ENCODE measurements at places on chromosomes 6 and 20.

- DNase-seq: no peak
Measured at GRCh38 chr6:40377173-40377806, 209.9 kb downstream of the LRFN2 start.

- peak; percentile 82 for DNase-seq
Measured at GRCh38 chr6:132456700-132457143, 55.4 kb upstream of the MOXD1 start.

DNA sequence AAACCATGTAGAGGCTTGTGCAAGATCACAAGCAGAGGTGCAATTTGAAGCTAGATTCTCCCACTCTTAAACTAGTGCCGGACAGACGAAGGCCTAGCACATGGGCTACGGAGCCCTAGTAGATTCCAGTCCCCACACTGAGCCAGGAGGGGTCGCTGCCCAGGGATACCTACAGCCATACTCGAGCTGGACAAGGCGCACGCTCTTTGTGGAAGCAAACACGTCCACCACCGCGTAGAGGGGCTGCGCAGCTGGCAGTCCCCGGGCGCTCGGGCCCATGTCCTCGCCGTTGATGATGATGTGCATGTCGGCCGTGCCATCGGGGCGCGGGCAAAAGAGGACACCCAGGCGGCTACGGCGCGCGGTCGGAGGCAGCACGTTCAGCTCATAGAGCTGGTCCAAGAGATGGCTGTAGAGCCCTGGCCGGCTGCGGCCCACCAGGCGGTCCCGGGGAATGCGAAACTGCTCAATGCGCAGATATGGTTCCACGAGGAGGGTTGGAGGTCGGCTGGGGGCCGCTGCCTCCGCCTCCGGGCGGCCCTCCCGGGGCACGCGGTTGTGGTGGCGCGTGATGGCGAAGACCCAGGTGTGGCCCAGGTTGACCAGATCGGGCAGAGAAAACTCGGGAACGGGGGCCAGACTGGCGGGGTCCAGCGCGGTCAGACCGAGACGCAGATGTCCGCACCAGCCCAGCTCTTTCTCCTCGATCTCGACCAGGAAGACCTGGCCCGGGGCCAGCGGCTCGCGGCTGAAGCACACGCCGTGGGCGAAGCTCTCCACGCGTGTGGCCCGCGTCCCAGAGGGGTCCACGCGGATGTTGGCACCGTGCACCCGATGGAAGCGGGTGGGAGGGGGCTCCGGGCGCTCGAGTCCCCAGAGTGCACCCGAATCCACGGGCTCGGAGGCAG, 677 bp downstream of the NEURL2 start:
- peak; percentile 92 for DNase-seq

- no peak for DNase-seq
Measured at GRCh38 chr6:109772883-109773431, 81.9 kb downstream of the FIG4 start.

DNA sequence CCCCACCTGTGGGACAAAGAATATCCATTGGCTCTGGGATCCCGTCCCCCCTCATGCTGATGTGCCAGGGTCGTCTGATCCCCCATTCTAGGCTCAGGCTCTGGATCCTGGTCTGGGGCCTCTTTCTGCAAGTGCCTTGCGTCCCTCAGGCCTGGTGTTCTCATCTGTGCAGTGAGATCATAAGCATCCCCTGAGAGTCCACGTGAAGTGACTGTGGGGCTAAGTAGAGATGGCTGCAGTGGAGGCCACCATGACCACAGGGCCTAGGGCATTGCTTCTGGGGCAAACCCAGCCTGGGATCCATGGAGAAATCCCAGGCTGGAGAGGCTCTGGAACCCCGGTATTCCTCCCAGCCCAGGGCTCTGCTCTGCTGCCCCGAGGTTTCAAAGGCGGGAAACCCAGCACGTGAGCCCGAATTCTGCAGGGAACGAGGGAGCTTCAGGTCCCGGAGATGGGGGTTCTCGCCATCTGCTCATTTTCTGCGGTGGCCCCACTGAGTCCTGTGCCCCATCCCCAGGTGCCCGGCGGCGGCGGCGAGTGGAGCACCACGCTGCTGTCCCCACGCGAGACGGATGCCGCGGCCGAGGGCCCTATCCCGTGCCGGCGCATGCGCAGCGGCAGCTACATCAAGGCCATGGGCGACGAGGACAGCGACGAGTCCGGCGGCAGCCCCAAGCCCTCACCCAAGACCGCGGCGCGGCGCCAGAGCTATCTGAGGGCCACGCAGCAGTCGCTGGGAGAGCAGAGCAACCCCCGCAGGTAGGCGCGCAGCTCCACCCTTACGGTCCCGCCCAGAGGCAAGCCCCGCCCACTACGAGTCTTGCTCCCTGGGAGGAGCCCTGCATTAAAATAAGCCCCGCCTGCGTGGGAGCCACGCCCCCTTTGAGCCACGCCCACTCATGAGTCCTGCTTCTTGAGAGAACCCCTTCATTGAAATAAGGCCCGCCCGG, 105.5 kb upstream of the MYL9 start:
- DNase-seq: peak; percentile 45

DNA sequence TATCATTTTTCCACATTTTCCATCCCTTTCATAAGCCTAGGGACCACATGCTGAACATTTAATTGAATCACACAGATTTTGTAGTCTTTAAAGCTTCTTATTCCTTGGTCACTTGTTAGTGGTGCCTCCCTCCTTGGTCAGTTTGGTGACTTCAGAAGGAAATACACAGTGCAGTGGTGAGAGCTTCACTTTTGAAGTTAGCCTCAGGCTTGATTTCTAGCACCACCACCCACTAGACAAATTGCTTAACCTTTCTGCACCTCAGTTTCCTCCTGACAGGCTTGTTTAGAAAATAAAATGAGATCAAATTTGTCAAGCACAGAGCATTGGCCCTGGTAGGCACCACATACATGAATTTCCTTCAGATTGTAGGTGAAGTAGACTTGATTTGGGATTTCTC, 91.7 kb downstream of the FOXO3 start:
- DNase-seq: no peak

DNA sequence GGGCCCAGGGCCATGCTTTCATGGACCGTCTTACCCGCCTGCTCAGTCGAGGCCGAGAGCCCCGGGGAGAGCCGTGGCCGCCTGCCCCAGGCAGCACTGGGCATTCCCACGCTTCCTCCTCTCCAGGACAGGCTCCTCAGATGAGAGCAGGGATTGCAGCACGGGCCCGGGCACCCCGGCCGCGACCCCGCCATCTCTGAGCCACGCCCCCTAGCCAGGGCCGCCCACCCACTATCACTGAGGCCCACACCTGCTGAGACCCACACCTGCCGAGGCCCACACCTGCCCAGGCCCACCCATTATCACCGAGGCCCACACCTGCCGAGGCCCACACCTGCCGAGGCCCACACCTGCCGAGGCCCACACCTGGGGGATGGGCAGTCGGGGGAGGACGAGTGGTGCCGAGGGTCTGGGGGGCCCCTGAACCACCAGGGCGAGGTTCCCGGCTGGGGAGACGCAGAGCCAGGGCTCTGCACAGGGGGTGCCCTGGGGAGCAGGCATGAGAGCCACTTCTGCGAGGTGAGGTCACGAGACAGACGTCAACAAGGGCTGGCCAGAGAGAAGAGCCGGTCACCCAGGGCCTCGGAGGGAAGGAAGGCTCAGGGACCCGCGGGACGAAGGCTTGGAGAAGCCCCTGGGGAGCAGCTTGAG, 235.6 kb downstream of the ERMARD start:
- DNase-seq: no peak

DNA sequence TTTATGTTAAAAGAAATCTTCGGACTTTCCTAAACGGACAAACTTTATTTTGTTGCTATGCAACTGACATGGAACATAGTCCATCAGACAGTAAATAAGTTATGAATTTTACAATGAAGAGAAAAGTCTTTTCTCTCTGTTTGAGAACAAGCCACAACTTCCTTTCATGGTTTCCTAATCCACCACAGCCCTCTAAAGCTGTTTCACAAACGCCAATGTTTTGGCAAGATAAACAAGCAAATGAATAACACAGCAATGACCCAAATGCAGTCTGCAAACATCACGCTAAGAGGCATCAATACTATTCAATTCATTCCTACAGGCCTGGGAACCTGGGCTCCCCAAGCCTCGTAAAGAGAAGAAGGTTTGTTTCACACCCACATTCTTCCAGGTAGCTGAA, 60.4 kb downstream of the HAO1 start:
- peak; percentile 17 for DNase-seq

DNA sequence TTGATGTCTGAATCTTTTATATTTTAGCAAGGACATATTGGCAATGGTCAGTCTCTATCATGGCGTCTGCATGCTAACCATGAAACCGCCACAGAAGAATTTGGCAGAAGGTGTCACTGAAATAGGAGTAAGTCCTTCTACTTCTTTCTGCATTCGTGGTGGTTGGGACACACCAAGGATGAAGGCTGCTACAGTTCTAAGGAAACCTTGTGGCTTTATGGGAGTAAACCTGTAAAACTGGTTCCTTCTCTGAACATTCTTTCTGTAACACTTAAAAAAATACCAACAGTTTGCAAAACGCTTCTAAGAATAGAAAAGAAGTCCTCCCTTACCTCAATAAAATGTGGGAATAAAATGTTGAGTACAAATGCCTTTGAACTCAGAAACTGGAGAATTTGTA, 195.3 kb downstream of the SLC24A3 start:
- peak; percentile 35 for DNase-seq

- no peak for DNase-seq
Measured at GRCh38 chr20:20102163-20102562, 49.8 kb downstream of the CFAP61 start.

- DNase-seq: peak; percentile 21
Measured at GRCh38 chr6:32825966-32826365, 9.2 kb upstream of the HLA-DOB start.

- DNase-seq: no peak
Measured at GRCh38 chr20:39298121-39298520, 336.0 kb downstream of the DHX35 start.

DNA sequence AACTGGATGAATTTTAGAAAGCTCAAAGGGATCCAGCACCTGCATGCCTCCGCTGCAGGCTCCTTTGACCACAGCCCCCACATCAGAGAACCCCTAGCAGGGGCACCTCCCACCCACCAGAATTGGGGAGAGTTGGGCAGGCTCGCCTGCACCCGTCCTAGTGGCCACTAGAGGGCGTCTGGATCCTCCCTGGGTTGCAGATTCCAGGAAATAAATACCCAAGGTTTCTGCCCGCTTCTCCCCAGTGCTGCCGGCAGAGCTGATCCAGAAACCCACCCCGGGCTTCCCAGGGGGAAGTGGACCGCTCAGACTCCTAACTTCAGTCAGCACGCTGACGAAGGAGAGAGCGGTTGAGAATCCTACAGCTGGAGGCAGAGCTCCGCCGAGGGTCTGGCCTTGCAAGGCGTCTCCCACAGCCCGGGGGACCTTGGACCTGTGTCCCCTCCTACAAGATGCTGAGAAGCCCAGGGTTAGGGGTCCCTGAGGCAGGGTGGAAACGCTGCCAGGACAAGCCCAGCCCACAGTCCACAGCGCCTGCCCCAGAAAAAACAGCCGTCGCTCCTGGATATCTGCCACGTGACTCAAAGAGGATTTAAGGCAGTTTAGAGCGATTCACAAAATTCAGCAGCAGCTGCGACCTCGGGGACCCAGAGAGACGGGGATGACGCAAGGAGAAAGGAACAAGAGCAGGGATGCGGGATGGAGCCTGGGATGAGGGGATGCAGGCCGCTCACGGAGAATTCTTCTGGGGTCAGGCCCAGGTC, 32.6 kb upstream of the PHACTR3 start:
- peak; percentile 92 for DNase-seq

- DNase-seq: no peak
Measured at GRCh38 chr20:63294536-63294900, 1.5 kb downstream of the COL20A1 start.

GRCh38 chr6:106622412-106622811, 6.9 kb downstream of the RTN4IP1 start:
- DNase-seq: no peak

DNA sequence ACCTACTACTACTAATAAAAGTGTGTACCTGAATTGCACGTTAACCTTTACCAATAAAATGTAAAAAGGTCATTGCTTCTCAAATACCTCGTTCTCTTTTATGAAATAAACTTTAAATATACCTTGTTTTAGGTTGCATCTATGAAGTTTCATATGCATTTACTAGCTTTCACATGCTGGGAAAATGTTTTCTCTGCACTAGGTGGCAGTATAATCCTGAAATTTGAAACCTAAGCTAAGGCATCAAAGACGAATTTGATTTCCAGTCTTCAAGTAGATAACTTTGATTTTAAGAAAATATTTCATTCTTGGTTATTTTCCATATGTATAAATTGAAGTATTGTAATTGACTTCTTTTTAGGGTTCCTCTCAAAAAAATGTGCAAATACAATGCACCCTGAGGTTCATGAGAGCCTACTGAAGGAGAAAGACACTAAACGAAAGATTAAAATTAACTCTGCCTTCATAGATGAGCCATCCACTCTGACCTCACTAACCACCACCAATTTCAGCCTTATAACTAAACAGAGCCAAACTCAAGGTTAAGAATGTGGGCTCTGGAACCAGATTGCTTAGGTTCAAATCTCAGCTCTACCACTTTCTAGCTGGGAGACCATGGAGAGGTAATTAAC, 7.3 kb upstream of the COL9A1 start:
- peak; percentile 77 for DNase-seq

DNA sequence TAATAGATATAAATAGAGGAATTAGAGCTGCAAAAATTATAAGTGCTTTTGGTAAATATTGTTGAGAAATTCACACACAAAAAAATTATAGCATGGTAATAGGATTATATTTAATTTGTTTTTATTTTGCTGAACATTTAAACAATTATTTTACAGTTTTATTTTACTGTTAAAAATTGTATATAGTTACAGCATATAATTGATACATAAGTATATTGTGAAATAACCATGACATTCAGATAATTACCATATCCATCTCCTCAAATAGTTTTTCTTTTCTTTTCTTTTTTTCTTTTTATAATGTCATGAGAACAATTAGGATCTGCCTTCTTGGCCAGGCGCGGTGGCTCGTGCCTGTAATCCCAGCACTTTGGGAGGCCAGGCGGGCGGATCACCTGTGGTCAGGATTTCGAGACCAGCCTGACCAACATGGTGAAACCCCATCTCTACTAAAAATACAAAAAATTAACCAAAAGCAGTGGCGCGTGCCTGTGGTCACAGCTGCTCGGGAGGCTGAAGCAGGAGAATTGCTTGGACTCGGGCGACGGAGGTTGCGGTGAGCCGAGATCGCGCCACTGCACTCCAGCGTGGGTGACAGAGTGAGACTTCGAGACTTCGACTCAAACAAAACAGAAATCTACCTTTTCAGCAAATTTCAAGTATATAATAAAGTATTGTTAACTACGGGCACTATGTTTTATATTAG, 654.2 kb downstream of the TENT5A start:
- DNase-seq: no peak

All from tongue (tissue), 3 donors.